ENCODE measurements at places on chromosomes 4 and X. TPM values are rescaled to one million over a fixed set of nuclear protein-coding genes. Genes with fewer than 3 reads are reported as not detected.

GRCh38 chr4:89587364-89587763 is 249.6 kb downstream of the SNCA start:
- DNase-seq, result no peak

- no peak for DNase-seq
Observed at GRCh38 chr4:98222306-98222705, 38.9 kb upstream of the RAP1GDS1 start.

GRCh38 chrX:66203114-66203513 is 39.1 kb downstream of the HEPH start:
- DNase-seq, result no peak

- DNase-seq, result no peak
Observed at GRCh38 chr4:19879330-19879729, 372.4 kb upstream of the SLIT2 start.

DNA sequence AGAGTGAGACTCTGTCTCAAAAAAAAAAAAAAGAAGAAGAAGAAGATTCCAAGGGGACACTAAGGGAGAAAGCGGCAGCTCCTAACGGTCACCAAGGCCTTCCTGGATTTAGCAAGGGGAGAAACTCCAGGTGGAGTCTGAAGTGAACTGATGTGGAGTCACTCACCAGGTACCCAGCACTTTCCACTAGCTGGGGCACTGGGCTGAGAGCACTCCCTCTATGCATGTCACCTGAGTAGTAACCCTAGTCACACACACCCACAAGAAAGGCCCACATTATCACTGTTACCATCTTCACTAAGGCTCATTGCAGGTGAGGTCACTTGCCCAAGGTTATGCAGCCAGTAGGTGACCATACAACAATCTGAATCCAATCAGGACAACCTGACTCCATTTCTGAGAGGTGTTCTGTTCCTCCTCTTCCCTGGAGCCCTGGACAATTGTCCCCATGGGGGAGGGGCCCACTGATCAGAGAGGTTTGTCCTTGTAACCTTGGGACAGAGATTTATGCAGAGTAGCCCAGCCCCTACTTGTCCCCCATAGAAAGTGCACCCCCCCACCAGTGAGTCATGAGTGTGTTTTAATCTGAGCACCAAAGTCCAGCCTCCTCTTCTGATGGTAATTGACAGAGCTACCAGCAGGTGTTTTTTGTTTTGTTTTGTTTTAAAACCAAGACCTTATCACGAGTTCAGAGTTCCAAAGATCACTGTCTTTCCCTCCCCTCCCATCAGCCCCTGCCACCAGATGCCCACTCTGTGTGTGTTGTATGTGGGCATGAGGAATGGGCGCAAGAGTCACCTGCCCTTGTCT is 5.9 kb upstream of the SASH3 start:
- DNase-seq, result no peak

DNA sequence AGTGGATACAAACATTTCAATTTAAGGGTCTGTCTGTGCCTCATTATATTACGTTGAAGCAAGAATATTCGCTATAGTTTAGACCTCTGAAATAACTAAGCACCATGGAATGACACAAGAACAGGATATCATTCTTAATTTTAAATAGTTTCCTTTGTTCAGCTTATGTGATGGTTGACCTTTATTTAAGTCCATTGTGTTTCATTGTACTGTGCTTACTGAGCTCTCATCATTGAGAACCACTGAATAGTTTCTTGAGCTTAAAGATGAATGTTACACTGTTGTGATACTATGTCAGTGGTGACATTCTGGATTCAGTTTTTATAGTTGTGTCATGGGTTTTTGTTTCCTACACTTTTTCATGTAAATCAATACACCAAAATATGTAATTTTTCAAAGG is 239.3 kb downstream of the RPA4 start:
- no peak for DNase-seq

DNA sequence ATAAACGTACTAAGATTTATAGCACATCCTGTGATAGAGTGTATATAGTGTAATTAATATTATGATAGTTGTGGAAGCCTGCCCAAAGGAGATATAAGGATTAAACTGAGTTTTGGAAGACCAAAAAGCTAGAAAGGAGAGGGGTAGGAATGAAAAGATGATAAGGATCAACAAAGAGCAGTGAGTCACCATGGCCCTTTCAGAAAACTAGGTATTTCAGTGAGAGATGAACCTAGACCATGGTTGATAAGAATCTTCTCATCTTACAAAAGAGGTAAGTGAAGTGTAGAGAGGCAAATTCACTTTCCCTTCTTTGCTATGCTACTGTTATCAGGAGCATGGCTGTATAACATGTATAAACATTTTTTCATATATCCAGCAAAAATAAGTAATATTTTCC is 133.8 kb upstream of the PLAC1 start:
- DNase-seq, result no peak

- DNase-seq, result no peak
Observed at GRCh38 chr4:182795446-182796238, 121.5 kb downstream of the DCTD start.

DNA sequence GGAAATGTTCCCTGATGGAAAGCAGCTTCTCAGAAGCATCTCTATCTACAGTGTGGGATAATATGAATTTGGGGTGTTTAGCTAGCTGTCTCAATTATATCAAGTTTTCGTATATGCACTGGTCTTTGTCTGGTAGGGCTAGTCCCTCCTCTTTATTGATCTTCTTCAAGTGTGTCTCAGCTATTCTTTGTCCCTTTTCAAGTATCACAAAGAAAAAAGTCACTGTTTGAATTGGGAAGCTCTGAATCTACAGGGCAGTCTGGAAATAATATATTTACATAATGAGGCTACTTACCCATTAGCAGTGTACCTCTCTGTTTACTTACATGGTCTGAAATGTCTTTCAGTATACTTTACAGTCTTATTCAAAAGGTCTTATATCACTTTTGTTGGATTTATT is 526.0 kb downstream of the IL1RAPL1 start:
- DNase-seq, result no peak

DNA sequence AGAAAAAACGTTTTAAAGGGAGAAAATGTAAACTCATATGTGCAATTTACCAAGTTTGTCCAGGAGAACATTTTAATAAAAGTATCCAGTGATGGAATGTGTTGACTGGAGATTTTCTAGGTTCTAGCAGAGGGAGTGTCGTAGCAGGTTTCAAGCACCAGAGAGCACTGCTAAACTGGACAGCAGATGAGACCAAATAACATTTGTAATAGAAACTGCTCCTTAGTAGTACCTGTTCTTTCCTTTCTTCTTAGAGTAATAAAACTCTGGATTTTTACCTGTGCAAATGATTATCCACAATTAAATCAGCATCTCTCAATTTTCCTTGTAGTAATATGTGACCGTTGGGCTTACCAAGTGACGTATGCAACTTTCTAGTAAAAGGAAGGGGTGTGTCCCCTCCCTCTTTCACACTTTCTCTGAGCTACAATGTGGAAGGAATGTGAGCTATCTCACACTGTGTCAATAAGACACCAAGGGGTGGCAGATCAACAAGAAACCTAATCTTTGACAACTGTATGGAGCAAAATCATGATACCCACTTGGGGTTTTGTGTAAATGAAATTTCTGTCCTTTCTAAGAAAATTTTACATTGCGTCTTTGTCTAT is 9.5 kb downstream of the HPGDS start:
- no peak for DNase-seq

DNA sequence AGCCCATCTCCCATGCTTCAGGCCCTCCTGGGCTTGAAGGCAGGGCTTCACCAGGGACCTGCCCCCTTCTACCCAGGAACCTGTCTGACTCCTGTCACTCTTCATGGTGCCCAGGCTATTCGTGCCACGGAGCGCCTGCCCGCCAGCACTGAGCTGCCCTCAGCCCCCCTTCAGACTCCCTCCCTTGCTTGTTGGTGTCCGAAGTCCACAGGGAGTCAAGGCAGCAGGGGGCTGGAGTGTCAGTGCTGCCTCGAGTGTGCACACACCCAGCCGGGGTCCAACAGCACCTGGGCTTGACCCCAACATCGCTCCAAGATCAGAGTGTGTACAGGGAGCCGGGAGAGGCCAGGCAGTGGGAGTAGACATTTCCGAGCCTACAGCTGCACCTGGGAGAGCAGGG is 59.8 kb downstream of the TBCK start:
- no peak for DNase-seq

DNA sequence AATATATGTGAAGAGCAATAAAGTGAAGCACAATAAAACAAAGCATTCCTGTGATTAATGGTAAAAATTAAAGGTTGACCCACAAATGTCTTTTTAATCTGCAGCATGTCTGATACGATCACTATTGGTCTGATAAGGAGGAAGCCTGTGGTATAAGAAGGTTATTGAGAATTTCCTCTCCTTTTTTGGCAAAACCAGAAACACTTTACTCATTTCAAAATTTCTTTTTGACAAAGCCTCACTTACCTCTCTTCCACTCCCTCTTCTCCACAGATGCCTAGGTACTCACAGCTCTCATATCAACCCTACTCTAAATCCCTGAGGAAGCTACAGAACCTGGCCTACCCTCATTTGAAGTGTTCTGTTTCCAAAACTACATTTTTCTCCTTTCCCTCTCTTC is 56.1 kb downstream of the TSPAN5 start:
- no peak for DNase-seq

- DNase-seq, result no peak
Observed at GRCh38 chr4:6894086-6894478, 15.5 kb upstream of the TBC1D14 start.

DNA sequence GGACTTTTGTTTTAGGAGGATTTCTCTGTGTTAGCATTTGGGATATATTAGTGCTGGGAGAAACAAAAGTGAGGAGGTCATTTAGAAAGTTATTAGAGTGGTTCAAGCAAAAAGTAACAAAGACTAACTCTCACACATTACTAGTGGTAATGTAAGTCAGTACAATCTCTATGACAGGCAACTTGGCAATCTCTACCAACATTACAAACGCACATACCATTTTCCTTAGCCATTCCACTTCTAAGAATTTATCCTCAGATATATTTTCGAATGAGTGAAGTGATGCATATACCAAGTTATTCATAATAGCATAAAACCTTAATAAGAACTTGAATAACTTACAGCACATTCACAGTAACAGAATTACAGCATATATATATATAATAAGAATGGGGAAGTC is 146.2 kb downstream of the PRSS12 start:
- DNase-seq, result no peak

DNA sequence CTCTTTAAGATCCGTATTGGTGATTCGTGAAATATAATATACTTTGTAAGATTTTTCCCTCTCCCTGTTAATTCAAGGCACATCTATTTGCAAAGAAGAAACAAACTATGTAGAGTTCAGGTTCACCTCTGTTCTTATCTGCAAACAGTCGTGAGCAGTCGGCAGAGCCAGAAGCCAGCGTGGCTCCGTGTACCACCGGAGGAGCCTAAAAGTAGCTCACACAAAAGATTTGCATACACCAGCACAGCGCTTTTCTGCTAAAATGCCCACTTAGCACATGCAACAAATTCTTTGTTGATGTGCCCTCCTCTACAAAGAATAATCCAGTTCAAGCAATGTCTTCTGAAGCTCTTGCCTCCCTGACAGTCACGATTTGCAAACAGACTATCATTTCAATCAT is 416.0 kb upstream of the TENM3 start:
- no peak for DNase-seq

- DNase-seq, result no peak
Observed at GRCh38 chr4:156673483-156673882, 298.1 kb downstream of the PDGFC start.

DNA sequence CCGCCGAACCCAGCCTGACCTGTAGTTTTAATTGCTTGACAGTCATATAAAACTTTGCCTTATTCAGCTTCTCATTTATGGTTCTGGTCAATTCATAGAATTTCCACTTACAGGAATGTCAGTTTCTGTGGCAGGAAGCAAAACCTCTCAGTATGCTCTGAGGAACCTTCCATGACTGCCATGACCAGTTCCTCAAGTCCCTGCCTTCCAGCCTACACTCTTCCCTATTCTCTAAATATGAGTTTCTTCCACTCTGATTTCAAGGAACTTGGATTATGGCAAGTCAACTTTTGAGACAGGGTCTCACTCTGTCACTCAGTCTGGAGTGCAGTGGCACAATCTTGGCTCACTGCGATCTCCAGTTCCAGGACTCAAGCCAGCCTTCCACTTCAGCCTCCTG is 26.0 kb upstream of the NSUN7 start:
- DNase-seq, result no peak

DNA sequence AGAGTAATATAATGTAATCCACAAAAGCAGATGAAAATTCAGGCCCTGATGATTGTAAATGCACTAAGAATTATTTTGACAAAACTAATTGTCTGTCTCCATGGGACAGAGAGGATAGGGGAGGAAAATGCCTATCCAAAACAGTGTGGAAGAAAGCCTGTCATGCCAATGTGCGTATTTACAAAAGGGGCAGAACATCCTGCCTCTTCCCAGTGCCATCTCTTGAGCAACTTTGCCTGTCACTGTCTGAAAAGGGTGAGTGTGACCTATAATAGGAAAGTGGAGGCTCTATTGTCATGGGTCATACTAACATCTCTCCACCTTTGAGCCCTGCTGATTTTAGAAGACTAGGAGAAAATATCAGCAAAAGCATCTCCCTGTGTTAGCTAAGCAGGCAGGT is 264.1 kb downstream of the UNC5C start:
- DNase-seq, result no peak

- no peak for DNase-seq
Observed at GRCh38 chr4:87819281-87819919, 13.4 kb upstream of the MEPE start.

GRCh38 chrX:129071390-129071789 is 451.9 kb downstream of the SMARCA1 start:
- DNase-seq, result no peak

GRCh38 chr4:69707807-69708206 is 52.6 kb downstream of the SULT1B1 start:
- DNase-seq, result no peak

DNA sequence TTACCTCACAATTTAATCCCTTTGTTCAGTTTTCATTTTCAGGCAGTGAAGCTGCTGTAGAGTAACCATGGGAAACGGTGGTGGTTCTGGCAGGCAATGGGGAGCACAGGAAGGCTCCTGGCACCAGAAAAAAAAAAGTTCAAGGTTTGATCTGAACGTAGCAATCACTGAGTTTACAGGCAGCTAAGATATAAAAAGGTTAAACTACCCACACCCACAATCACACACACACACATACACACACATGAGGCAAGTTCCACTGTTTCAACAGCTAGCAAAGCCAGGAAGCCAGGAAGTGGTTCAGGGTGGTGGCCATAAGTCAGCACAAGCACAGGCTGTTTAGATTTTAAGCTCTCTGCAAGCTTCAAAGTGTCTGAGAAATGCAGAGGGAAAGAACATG is at the start of gene SULT1B1:
Gene SULT1B1 (minus strand): TSS at position 166 of the 400 bp plus-strand sequence. CDS start 5,403 bp downstream, outside the sequence.
- no peak for DNase-seq

- no peak for DNase-seq
Observed at GRCh38 chrX:39869846-39870601, 227.7 kb downstream of the BCOR start.

The PGAM4 gene
- not detected for total RNA-seq

The CT45A8 gene
- not detected for total RNA-seq

The SHROOM4 gene
- 1.6 TPM for total RNA-seq

The LRIT3 gene
- total RNA-seq, result not detected

The PDE6B gene
- total RNA-seq, result 2.0 TPM

The RTL3 gene
- not detected for total RNA-seq

The RNF150 gene
- total RNA-seq, result 28.5 TPM

The GK2 gene
- not detected for total RNA-seq

Measured in frontal cortex (tissue), 4 donors.